ENCODE measurements at places on chromosomes 2 and 18.

DNA sequence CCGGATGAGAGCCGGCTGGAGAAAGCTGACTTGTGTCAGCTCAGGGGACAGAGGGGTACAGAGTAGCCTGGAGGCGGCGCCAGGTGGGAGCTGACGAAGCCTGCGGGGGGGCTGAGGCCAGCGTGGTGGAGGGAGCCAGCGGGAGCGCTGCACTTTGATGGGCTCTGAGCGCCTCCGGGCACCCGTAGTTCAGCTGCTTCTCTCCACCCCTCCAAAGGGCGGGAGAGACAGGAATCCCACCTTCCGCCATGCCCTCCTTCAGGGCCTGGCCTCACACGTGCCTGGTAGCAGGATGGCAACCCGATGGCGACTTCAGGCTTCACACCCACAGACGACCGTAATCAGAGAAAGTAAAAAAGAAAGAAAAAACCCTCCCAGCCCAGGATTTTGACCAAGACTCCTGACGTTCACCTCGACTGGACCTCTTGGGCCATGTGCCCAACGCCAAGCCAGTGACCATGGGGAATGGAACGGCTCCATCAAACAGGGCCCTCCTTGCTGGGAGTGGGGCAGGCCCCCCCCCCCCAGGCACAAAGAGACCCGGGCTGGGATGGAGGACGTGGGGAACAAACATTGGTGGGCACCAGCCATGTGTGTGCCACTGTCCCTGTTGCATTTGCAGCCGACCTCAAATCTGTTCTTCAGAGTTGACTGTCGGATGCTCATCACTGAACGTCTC lies 60.7 kb upstream of the ASAP2 start:
- no peak for DNase-seq

DNA sequence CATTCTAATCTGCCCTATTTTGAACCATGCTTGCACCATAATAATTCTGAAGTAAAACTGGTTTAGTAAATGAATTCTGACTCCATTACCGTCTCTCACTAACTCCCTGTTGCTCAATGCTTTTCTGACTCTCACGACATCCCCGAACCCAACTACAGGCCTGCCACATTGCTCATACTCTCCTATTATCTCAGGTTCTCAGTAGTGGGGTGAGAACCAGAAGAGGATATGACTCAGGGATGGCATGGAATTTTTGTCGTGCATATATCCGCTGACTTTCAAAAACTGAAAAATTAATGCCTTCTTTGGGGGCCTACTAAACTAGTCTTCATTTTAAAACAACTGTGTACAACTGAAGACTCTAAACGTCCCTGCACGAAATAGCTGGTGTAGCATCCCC lies 34.3 kb downstream of the NETO1 start:
- no peak for DNase-seq

- peak; percentile 53 for DNase-seq
Measured at GRCh38 chr2:8602809-8603208, 79.0 kb upstream of the ID2 start.

DNA sequence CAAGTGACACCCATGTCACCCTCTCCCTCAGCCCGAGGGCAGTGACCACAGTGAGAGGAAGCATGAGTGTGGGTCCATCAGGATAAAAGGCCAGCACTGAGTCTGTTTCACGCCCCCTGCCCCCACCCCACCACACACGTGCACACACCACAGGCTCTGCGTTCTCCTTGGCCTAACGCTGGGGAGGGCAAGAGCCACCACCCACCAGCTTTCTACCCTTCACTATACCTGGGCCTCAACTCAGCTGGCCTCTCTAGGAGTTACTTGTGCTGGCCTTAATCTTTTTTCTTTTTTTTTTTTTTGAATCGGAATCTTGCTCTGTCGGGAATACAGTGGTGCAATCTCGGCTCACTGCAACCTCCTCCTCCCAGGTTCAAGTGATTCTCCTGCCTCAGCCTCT lies 140.5 kb downstream of the ZFP36L2 start:
- peak; percentile 52 for DNase-seq

Data from fibroblast of gingiva (primary cell).